ENCODE measurements at places on chromosomes 11 and 22.
A peak's percentile ranks its signal among the peaks of the same experiment; 100 is the strongest.

DNA sequence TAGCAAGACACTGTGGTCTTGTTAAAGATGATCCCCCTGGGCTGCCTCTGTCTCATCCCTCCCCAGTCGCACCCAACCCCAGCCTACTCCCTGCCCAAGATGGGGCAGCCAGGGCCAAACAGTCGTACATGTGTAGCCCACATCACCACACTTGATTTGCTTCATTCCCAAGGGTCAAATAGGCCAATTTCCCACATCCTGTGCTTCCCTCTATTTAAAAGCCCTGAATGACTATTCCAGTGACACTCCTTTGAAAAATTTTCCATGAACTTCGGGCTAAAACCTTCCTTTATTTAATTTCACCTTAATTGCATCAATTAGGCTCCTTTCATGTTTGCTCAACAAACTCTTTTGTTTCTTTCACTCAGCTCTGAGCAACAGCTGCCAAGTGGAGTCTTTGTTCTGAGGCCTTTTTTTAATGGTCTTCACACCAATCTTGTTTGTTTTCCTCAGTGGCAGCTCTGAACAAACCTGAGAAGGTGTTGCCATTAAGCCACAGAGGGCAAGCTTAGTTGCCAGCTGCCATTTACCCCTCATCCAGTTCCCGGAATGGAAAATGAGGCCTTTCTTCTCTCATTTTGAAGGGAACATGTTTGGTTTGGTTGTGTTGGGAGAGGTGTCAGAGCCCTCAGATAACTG lies 126.9 kb downstream of the APIP start:
- DNase-seq: no peak

- DNase-seq: no peak
Measured at GRCh38 chr22:42171946-42172719, 41.5 kb upstream of the CYP2D6 start.

- DNase-seq: no peak
Measured at GRCh38 chr11:57269571-57270021, 32.5 kb upstream of the APLNR start.

- DNase-seq: no peak
Measured at GRCh38 chr11:114158886-114159285, 99.4 kb downstream of the ZBTB16 start.

DNA sequence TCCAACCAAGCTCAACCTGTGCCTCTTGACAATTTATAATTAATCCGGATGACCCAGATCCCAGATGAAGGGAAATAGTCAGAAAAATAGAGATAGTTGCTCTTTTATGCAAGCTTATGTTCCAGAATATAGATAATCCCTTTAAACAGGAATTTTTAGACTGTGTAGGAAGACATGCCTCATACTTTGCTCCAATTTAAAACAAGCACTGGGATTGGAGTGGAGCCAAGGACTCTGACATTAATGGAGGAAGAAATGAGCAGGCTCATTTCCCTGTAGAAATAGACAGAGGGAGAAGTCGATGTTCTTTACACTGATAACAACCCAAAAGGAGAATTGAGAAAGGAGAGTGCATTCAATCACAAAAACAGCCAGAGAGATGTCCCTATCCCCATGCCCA lies 70.1 kb upstream of the LRRC55 start:
- DNase-seq: no peak

GRCh38 chr11:1837171-1838076 lies 1.4 kb upstream of the TNNI2 start:
- no peak for DNase-seq

GRCh38 chr22:36289406-36289870 lies 36.5 kb downstream of the APOL1 start:
- no peak for DNase-seq

DNA sequence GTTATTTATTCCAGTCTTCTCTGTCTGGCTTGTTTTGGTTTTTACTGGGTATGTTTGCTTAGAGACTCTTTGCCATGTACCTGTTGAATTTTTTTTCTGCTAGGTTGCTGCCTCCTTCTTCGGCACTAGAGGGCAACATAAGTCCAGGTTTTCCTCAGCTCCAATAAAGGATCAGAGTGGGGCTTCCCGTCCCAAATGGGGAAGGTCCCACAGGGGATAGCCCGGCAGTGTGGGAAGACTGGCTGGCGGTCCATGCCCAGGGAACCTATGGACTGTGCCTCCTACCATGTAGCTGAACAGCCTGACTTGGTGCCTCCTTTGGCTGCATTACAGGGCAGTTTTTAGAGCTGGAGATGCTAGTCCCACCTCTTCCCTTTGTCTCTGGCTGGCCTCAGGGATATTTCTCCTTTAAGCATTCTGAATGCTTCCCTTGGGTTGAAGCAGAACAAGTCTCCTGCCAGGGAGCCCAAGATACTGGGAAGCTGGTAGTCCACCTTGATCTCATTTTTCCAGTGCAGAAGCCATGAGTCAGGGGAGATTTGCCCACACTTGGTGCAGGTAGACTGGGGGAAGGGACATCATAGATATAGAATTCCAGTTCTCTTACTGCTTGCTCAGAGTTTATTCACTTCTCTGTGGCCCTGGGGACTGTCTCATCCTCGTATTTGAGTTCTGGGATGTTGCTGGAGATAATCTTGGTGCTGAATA lies 60.2 kb downstream of the BRD1 start:
- DNase-seq: peak; percentile 67

Measured in mesenteric fat pad (tissue), 1 donor.